ENCODE measurements at places on chromosomes 3 and 15. TPM values are rescaled to one million over a fixed set of nuclear protein-coding genes. Genes with fewer than 3 reads are reported as not detected.

Gene ARPIN
- total RNA-seq, result 6.3 TPM

Gene GHSR
- not detected for total RNA-seq

Gene TUSC2
- 35.3 TPM for total RNA-seq

- H3K27ac ChIP-seq, result no peak overlapping the region
- no peak for DNase-seq
- H3K4me3 ChIP-seq, result no peak overlapping the region
- H3K4me1 ChIP-seq, result no peaks in the 10 kb centered on the region
- H3K36me3 ChIP-seq, result no peaks in the 10 kb centered on the region
These were observed 1064.3 kb upstream of the EPHA6 start for GRCh38 chr3:95750097-95750496.

DNA sequence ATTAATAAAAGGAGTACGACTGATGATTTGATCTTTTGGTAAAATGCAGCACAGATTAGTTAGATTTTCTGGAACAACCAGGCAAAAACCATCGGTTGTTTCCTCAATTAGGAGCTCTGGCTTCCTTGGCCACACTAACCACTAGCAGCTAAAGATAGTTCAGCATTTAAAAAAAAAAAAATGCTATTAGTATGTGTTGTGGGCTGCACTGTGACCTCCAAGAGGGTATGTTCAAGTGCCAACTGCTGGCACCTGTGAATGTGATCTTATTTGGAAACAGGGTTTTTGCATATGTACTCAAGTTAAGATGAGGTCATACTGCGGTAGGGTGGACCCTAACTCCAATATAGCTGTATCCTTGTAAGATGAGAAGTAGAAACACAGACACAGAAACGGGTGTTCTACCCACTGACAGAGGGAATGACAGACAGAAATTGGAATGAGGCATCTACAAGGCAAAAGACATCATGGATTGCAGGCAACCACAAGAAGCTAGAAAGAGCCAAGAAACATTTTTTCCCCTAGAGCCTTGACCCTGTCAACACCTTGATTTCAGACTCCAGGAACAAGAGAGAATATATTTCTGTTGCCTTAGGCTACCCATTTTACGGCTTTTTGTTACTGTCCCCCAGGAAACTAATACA lies 534.6 kb upstream of the ROBO2 start:
- DNase-seq, result no peak
- no peaks in the 10 kb centered on the region for H3K36me3 ChIP-seq
- H3K27ac ChIP-seq, result no peak overlapping the region
- no peak overlapping the region for H3K4me3 ChIP-seq
- H3K4me1 ChIP-seq, result no peaks in the 10 kb centered on the region
- H3K27me3 ChIP-seq, result no peaks in the 10 kb centered on the region

GRCh38 chr3:72797773-72798543 lies 50.3 kb downstream of the SHQ1 start:
- no peak for DNase-seq
- no peak overlapping the region for H3K4me3 ChIP-seq
- no peak overlapping the region for H3K27ac ChIP-seq
- H3K4me1 ChIP-seq, result no peaks in the 10 kb centered on the region

DNA sequence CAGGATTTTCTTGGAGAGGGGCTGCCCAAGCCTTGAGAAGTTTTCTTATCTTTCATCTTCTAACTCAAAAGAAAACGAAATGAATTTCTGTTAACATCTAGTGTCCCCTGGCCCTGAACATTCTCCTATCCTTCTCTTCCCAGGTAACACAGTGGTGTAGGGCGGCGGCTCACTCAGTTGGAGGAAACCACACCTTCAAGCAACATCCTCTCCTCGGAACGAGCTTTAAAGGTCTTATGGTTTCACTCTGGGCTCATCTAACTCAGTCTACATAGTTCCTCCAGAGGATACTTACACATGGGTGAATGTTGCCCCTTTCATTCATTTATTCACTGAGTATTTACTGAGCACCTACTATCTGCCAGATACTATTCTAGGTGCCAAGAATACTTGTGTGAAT lies 31.0 kb upstream of the KLHL6 start:
- no peaks in the 10 kb centered on the region for H3K4me1 ChIP-seq
- H3K27ac ChIP-seq, result no peak overlapping the region
- no peak overlapping the region for H3K4me3 ChIP-seq
- DNase-seq, result no peak

DNA sequence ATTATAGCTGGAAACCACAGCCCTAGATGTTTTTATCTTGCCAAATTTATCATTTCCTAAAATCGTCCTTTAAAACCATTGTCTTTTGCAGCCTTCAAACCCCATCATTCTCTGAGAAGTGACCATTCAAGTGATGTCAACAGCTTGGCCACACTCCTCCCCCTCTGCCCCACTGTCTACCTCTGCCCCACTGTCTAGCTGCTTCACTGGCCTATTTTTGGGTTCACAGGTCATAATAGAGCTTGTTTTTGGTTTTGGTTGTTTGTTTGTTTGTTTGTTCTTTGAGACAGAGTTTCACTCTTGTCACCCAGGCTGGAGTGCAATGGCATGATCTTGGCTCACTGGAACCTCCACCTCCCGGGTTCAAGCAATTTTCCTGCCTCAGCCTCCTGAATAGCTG lies 93.2 kb upstream of the IL12A start:
- H3K4me3 ChIP-seq, result no peak overlapping the region
- no peaks in the 10 kb centered on the region for H3K4me1 ChIP-seq
- H3K36me3 ChIP-seq, result no peaks in the 10 kb centered on the region
- DNase-seq, result no peak
- H3K27ac ChIP-seq, result no peak overlapping the region

- H3K27ac ChIP-seq, result no peak overlapping the region
- peak; percentile 15 for DNase-seq
- H3K4me1 ChIP-seq, result no peaks in the 10 kb centered on the region
- H3K27me3 ChIP-seq, result no peaks in the 10 kb centered on the region
- H3K36me3 ChIP-seq, result no peaks in the 10 kb centered on the region
These were observed 106.7 kb upstream of the TNIK start for GRCh38 chr3:171566803-171567422.

GRCh38 chr3:146160321-146160963 lies 542 bp downstream of the PLOD2 start:
- H3K27me3 ChIP-seq, result no peaks in the 10 kb centered on the region
- H3K4me1 ChIP-seq, result peaks cover 64% of the 10 kb centered on the region
- peak overlapping the region; percentile 99 for H3K27ac ChIP-seq
- peak overlapping the region; percentile 77 for H3K4me3 ChIP-seq
- no peak for DNase-seq

- H3K27me3 ChIP-seq, result no peaks in the 10 kb centered on the region
- DNase-seq, result no peak
- no peak overlapping the region for H3K4me3 ChIP-seq
- H3K27ac ChIP-seq, result peak overlapping the region; percentile 88
These were observed 24.2 kb upstream of the SLC4A7 start for GRCh38 chr3:27508424-27508823.
